CD8-positive, alpha-beta memory T cell (primary cell): ENCODE measurements at places on chromosomes 7 and 10.

- no peak for DNase-seq
Observed at GRCh38 chr7:130925136-130925794, 191.3 kb upstream of the KLF14 start.

DNA sequence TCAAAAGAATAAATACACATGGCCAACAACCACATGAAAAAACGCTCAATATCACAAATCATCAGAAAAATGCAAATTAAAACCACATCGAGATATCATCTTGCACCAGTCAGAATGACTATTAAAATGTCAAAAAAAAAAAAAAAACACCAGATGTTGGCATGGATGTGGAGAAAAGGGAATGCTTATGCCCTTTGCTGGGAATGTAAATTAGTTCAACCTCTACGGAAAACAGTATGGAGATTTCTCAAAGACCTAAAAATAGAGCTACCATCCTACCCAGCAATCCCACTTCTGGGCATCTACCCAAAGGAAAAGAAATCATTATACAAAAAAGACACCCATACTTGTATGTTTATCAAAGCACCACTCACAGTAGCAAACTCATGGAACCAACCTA, 45.0 kb upstream of the DIP2C start:
- DNase-seq: no peak

DNA sequence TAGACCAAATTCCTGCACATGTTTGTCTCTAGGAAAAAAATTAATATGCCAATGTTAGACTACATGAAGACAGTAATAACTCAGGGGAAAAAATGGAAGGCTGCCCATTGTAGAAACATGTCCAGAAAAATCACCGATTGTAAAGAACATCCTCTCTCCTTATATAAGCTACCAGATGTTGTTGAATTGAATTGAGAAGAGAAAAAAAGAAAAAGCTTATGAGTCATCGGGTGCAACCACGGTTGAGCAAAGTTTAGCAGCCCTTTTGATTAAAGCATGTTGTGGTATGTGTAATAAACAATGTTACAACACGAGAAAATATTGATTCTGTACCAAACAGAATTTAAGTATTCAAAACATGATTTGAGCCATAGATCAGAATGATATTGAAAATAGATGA, 102.3 kb upstream of the ARHGAP21 start:
- no peak for DNase-seq

DNA sequence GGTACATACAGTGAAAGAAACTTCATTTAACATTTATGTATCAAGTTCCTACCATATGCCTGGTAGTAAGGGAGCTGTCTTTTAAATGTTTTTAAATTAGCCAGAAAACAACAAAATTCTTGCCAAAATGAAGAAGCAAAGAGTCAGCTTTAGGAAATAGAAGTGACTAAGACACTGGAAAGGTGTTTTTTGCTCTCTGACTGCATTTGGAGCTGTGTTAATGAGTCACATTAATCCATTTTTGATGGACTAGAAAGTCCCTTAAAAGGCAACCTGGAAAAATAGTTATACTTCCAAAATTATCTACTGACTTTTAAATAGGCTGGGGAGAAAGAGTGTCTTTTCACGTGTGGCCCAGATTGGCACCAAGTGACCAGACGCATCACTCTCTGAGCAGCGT, 3.9 kb upstream of the COL17A1 start:
- no peak for DNase-seq

GRCh38 chr10:88386821-88387773, 196.0 kb downstream of the RNLS start:
- no peak for DNase-seq

DNA sequence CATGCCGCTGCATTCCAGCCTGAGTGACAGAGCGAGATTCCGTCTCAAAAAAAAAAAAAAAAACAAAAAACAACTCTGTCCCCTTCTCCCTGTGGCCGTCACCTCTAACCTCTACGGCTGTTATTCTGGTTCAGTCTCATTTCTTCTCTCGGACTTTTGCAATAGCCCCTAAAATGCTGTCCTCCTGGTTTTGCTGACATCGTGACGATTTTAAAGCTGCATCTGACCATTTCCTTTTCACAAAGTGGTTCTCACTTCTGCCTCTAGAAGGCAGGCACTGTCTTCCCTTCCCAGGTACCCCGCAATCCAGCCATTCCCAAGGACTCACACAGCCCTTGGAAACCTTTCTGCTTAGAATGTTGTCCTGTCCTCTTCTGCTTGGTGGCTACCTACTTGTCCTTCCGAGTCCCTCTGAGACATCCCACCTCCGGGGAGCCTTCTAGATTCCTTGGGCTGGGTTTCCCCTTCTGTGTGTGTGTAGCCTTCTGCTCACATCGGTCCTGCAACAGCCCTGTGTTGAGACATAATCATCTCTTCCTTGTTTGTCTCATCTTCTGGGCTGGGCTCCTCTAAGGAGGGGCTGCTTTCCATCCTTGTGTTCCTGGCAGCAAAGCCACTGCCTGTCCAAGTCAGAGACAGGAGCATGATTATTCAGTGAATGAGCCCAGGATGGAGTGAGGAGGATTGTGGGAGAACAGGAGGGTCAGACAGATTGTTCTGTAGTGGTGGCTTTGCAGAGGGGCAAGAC, 83.1 kb downstream of the GRK5 start:
- DNase-seq: no peak

DNA sequence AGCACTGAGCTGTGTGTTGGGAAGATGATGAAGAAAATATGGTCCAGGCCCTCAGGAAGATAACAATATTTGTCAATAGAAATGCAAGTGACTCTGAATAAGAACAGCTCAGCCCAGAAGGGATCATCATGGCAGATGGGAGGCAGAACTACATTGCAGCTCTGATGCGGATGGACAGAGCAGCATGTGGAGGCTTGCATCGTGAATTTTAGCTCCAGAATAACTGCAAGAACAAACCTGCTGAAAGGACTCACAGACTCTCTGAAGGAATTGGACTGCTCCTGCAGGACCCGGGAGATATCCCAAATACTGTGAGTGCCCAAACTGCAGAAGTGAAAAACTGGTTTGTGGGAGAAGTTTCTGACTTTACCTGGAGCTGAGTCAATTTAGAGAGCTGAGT, 80.6 kb upstream of the LAMB4 start:
- no peak for DNase-seq

DNA sequence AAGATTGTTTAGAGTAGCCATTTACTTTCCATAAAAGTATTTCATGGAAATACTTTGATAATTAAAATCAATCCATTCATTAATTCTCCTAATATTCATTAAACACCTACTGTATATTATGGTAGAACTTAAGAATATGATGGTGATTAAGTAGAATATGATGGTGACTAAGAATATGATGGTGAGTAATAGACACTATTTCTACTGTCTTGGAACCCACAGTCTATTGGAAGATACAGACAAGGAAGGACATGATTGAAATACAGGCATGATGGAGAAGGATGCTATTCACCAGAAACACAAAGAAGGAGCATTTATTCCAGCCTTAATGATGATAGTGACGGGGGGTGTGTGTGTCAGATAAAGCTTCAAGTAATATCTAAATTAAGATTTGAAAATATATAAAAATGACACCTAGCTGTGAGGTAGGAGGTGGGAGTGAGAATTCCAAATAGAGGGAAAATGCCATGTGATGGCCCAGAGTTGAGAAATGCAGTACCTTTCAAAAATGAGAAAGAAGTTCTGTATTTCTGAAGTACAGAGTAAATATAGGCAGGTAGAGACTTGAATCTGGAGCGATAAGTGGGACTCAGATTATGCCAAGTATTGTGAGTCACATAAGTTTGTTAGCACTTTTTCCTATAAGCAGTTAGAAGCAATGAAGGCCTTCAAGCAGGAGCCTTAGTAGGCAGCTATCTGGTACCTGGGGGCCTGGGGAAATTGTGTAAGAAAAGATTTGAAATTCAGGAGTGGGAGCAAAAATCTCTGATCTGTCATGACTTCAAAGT, 12.5 kb upstream of the CDK13 start:
- no peak for DNase-seq
